ENCODE measurements at places on chromosomes 2 and 18.

GRCh38 chr18:63105636-63106316, 213.8 kb downstream of the BCL2 start:
- DNase-seq: no peak

DNA sequence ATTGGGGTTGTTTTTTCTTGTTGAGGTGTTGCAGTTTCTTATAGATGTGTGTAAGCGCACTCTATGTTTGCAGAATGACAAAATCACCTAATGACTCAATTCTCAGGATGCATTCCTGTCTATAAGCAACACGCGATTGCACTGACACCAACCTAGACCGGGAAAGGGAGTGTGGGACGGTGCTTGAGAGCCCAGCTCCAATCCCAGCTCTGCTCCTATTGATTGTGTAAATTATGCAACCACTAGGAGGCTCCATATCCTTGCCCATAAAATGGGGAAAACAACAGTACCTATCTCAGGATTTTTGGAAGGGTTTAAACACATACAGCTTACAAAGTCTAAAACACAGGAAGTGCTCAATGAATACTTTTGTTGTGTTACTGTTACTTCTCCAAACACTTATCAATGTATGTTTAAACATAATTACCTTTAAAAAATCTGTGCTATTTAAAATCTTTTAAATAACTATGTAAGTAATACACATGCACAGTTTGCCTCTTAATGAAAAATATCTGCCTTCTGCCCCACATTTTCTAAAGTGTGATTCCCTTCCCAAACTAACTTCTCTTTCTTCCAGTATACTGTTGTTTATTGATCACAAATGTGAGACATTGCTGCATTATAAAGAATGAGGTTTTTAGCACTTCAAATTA, 132.5 kb downstream of the SPHKAP start:
- peak; percentile 50 for DNase-seq

DNA sequence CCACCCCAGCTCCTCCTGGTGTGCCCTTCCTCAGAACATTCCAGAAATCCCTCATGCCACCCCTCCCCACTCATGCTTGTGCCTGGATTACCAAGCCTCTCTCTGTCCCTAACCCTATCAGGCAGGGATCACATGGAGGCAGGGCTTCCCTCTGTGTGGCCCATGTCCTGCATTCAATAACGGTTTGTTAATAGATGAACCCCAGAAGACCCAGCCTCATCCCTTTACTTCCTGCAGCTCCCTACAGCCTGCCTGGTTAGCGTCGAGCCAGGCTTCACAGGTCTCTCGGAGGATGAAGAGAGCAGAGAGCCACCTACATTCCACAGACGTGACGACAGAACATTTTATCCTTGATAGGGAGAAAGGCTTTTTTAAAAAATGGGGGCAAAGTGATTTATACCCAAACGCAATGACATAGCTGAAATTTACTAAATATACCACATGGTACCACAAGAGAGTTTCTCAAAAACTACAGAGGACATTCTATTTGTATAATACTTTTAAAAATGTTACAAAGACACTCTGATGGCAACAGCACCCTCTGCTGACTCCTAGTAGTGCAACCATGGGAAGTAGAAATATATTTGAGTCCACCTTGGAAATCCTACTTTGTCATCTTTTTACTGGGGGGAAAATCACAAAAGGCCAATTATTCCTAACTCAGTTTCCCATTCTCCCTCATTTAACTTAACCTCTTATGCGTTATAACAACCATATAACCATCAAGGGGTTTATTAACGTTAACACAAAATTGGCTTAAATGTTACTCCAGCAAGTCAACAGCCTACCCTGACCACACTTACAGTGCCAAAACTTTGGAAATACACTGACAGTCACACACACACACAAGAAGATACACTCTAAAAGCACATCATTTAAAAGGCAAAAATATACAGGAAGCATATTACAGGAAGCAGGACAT, 30.7 kb downstream of the FBXO15 start:
- peak; percentile 44 for DNase-seq

GRCh38 chr2:96083989-96084857, 32.1 kb downstream of the ADRA2B start:
- DNase-seq: no peak

GRCh38 chr18:28716338-28716737, 539.4 kb upstream of the CDH2 start:
- DNase-seq: no peak

DNA sequence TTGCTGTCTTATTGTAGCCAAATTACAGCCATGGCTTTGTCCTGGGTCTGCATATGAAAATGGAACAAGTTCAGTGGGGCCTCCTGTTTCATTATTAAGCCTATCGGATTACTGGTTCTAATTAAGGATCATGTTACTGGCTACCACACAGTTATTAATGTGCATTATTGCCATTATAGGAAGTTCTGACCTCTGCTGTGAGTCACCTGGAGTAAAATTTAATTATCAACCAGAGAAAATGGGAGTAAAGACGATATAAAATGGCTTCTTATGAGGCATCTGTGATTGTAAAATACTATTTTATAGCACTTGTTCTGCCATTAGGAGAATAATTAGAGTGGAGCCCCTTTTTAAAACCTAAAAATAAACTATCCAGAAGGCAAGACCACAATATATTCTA, 143.3 kb upstream of the ITGB6 start:
- DNase-seq: no peak
